Smooth muscle cell of the brain vasculature (primary cell): ENCODE measurements at places on chromosomes 3 and 15.

DNA sequence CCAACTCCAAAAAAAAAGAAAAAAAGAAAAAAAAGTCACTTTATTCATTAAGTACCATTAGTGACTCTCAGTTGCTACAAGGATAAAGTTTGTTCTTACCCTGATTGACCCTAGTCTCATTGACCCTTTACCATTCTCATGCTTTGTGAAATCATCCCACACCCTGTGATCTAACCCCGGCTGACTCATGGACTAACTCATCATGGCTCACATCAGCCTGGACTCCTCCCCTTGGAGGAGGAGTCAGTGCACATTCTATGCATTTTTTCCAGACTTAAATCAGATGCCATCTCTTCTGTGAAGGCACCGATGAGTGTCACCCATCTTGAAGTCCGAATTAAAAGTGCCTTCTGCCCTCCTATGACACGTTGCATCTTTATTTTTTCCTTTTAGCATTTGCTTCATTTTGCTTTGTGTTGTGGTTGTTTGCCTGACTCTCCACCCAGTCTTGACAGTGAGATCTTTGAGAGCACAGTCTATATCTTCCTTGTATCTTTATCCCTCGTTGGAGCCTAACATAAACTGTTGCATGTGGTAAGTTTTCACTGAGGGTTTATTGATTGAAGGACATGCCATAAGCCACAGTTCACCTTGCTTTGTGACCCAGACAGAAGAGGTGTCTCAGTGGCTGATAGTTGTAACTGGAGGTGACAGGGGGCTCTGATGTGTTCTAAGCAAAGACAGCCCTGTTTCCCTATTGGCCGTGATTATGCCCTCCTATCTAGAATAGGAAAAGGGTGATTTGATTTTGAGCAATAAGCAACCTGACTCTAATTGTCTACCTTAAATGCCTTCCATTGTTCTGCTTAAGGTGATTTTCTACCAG lies 72.1 kb downstream of the IL1RAP start:
- DNase-seq: no peak

DNA sequence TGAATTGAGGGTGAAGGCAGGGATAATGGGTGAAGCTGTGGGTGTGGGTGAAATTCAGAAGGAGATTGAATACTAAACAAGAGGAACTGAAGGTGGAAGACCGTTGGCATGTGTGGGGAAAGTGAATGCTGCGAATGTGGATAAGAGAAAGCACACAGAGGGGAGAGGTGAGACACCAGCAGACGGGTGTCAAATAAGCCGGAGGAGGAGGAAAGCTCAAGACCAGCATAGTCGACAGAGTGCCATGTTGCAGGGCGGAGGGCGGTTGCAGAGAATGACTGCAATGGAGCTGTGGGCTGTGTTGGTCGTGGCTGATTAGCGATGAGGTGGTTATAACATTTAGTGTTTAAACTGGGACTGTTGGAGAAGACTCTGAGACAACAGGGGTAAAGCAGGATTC lies 16.4 kb upstream of the HCN4 start:
- DNase-seq: no peak

GRCh38 chr3:20914310-20914709 lies 728.3 kb upstream of the SGO1 start:
- no peak for DNase-seq

- no peak for DNase-seq
Observed at GRCh38 chr3:24225385-24225950, 269.2 kb downstream of the THRB start.

DNA sequence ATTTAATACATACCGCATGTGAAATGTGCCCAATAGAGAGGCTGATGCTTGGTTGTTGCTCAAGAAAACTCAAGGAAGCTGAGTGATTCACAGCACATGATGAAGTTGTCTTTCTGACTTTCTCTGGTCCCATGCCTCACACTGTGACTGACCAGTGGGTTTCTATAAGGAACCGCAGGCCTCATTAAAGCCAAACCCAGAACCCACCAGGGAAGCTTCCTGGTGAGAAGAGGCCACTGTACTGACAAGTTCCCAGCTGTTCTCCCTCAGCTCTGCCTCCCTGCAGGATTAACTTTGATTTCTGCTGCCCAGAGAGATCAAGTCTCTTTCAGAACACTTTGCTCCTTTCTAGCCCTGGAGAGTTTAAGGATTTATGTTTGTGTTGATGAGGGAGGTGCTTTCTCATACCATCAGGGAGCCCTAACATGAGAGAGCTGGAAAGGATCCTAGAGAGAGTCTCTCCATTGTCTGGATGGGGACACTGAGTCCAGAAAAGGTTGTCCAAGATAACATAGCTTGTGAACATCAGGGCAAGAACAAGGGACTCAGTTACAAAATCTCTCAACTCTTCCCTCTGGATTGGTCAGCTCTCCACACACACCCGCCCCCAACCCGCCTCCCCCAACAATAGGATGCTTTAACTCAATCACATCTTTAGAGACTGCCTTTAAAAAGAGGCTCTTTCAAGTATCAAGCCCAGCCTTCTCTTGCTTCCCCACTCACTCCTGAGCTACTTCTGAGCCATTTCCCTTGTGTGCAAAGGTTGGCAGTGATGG lies 303.2 kb upstream of the TLE3 start:
- DNase-seq: peak; percentile 45

- no peak for DNase-seq
Observed at GRCh38 chr15:20340331-20340811, 201.2 kb downstream of the GOLGA6L6 start.

DNA sequence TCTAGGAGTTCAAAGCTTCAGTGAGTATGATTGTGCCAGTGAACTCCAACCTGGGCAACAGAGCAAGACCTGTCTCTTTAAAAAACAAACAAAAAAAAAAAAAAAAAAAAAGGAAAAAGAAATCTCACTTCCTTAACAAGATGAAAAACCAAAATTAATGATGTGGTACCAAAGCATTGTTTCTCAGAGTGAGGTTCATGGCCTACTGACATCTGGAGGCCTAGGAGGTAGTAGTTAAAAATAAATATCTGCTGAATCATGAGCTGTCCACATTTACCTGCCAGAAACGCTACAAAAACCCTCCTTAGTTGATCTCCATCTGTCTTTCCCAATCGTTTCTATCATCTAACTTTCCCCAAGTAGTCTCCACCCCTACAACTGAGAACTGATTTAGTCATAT lies 51.2 kb downstream of the EPHA6 start:
- no peak for DNase-seq
